ENCODE measurements at places on chromosomes 5 and 9.

DNA sequence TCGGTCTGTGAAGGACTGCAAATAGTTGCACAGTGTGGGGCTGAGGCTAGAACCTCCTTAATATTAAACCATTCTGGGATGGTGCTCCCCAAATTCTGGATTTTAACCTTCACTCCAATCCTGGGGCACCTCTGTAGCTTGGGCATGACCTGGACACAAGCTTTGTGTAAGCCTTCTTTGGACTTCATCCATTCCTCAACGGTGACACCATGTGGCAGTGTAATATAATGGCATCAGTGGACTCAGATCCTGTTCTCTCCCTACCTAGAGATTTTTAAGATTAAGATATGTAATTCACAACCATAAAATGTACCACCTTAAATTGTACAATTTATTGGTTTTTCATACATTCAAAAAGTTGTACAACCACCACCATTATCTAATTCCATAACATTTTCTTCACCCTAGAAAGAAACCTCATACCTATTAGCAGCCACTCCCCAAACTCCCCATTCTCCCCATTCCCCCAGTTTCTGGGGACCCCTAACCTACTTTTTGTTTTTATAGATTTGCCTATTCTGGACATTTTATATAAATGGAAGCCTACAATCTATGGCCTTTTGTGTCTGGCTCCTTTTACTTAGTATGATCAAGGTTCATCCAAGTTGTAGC lies 4.8 kb upstream of the PLGRKT start:
- no peak for DNase-seq

GRCh38 chr5:172453986-172454357 lies 353 bp downstream of the SH3PXD2B start:
- DNase-seq: peak; percentile 70

DNA sequence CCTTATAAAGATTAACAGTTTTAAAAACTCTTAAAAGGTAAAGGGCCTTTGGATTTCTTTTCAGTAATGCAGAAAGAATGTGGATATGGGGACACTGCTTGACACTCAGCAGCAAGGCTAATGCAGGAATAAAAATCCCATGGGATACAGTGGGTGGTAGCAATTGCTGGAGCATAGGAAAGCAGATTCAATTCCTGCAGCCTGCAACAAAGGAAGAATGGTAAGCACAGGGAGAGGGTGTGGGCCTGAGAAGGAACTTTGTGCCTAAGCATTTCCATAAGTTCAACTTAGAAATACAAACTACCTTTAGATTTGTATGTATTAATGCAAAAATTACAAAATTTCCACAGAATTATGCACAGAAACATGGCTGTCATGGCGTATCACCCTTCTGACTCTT lies 65.8 kb upstream of the CDK5RAP2 start:
- DNase-seq: no peak

GRCh38 chr5:89570557-89570956 lies 687.6 kb upstream of the MEF2C start:
- no peak for DNase-seq

DNA sequence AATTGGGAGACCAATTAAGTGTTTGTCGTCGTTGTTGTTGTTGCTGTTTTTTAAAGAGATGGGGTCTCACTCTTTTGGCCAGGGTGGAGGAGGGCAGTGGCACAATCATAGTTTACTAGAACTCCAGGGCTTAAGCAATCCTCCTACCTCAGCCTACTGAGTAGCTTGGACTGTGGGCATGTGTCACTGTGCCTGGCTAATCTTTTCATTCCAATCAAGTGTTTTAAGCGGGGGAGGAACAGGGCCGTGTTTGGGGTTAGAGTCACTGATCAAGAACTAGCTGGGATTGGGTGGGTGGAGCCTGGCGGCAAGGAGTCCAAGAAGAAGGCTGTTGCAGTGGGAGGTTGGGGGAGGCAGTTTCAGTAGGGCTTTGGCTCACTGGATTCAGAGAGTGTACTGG lies 13.8 kb downstream of the SNX30 start:
- no peak for DNase-seq

- DNase-seq: no peak
Measured at GRCh38 chr9:136623842-136624183, 38.9 kb upstream of the EGFL7 start.

- DNase-seq: no peak
Measured at GRCh38 chr5:116536316-116537083, 38.1 kb downstream of the SEMA6A start.

Data from cardiac septum (tissue), 1 donor.